ENCODE measurements at places on chromosomes 3 and 15.

DNA sequence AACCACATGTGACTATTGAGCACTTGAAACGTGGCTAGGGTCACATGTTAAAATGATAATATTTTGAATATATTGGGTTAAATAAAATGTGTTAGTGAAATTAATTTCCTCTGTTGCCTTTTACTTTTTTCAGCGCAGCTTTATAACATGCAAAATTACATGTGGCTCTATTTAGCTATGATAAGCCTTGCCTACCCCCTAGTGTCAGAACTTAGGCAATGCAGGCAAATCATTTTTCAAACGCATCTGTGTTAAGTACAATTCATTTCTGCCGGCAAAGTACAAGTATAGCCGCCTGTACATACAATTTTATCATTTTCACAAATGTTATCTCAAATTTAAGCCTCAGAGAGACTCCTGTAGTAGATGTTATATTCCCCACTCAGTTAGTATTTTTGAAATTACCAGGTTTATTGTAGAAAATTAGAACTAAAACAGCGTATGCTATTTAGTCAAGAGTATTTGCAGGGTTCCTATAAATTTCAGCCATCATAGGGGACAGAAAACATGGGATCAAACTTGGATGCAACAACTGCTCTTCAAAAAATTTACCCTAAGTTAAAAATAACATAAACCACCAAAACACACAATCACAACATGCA, 56.1 kb downstream of the TAFA4 start:
- peak; percentile 72 for DNase-seq

GRCh38 chr3:193824365-193824764, 231.4 kb downstream of the OPA1 start:
- DNase-seq = no peak

DNA sequence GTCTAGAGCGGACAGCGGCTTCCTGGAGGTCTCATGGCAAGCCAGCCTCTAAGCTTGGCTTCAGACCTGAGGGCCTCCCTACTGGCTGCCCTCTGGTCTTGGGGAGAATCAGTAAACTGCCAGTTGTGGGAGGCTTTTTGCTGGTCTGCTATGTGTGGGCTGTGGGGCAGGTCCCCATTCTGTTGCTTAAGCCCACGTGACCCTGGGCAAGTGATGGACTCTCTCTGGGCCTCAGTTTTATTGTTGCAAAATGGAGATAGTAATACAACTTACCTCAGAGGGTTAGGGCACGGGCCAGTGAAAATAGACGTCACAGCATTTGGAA, 61.7 kb downstream of the SLC6A6 start:
- no peak for DNase-seq

- no peak for DNase-seq
Observed at GRCh38 chr3:114557791-114558190, 264.0 kb downstream of the TIGIT start.

- no peak for DNase-seq
Observed at GRCh38 chr3:133055339-133055738, 17.1 kb downstream of the TMEM108 start.

DNA sequence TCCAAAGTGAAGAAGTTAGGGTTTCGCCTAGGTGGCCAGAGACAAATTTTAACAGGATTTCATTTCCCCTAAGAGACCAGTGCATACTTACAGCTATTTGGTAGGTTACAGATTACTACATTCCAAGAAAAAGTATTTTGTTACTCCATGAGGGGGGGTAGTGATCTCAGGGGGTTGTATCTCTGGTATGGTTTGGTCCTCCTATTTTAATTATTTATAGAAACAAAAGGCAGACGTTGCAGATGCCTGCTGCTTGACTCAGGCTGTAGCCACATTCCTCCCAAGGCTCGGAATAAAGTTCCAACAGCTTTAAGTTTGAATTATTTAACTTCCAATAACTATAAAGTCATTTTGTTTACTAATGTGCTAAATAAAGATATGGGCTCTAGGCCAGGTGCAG, 1.3 kb upstream of the TRIM59 start:
- DNase-seq = peak; percentile 6

- DNase-seq = no peak
Observed at GRCh38 chr3:58322793-58323192, 9.9 kb upstream of the PXK start.

DNA sequence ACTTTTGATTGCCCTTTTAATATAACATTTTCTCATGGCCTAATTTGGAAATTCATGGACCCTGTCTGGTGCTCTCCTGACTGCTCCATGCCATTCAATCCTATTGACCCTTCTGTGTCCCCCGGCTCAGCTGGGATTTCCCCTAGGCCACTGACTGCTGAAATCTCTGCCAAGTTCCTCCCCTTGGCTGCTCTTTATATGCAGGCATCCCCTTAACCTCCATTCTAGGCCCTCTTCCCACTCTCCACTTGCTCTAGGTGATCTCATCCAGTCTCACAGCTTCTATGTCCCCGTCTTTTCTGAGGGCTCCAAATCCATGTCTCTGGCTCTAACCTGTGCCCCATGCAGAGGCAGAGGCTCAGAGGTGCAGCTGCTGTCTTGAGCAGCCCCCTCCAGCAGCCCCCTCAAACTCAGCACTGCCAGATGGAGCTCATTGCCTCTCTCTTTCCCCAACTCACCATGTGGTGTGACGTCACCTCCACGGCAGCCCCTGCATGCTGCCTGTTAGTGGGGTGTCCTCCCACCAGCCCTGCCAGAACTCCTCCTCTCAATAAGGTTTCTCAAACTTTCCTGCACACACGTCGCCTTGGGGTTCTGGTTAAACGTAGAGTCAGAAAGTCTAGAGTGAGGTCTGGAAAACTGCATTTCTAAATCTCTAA, 6.6 kb downstream of the FSD2 start:
- no peak for DNase-seq

- DNase-seq = no peak
Observed at GRCh38 chr15:99732751-99733267, 428 bp downstream of the LYSMD4 start.

DNA sequence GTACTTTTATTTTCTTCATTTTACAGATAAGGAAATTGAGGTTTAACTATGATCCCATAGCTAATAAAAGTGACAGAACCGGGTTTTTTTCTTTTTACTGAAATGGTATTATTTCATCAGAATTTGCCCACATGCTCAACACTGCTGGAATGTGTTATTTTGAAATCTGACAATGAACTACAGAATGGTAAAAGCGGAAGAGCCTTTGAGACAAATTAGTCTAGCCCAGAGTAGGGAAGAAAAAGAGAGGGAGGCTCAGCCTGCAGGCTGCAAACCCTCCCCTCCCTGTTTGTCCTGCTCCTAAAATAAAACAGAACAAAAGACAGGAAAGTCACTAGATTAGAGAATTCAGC, 100.3 kb upstream of the LIPC start:
- DNase-seq = no peak

DNA sequence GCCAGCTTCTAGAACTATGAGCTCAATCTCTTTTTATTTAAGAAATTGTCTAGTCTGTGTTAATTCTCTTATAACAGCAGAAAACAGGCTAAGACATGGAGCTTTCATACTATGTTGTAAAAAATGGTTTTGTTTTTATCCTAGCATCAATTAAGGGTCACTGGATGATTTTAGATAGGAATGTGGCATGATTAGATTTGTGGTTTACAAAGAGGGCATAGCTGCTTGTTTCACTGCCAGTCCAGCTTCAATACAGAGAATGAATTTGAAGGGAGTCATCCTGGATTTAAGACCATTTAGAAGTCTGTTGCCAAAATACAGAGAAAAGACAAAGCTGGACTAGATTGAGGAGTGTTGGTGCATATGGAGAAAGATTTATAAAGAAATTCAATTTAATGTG, 532.6 kb upstream of the CCDC54 start:
- no peak for DNase-seq

- DNase-seq = no peak
Observed at GRCh38 chr3:127065561-127066290, 82.8 kb downstream of the PLXNA1 start.

DNA sequence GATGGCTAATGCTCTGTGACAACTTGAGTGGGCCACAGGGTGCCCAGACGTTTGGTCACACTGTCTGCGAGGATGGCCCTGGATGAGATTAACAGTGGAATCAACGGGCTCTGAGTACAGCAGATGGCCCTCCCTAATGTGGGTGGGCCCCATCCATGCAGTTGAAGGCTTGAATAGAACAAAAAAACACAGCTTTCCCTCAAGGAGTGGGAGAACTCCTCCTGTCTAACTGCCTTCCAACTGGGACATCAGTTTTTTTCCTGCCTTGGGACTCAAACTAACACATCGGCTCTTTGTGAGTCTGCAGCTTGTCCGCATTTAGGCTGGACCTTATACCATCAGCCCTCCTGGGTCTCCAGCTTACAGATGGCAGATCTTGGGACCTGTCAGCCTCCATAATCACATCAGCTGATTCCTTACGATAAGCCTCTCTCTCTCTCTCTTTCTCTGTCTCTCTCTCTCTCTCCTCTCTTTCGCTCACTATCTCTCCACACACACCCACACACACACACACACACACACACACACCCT, 20.8 kb downstream of the FAM174B start:
- no peak for DNase-seq

DNA sequence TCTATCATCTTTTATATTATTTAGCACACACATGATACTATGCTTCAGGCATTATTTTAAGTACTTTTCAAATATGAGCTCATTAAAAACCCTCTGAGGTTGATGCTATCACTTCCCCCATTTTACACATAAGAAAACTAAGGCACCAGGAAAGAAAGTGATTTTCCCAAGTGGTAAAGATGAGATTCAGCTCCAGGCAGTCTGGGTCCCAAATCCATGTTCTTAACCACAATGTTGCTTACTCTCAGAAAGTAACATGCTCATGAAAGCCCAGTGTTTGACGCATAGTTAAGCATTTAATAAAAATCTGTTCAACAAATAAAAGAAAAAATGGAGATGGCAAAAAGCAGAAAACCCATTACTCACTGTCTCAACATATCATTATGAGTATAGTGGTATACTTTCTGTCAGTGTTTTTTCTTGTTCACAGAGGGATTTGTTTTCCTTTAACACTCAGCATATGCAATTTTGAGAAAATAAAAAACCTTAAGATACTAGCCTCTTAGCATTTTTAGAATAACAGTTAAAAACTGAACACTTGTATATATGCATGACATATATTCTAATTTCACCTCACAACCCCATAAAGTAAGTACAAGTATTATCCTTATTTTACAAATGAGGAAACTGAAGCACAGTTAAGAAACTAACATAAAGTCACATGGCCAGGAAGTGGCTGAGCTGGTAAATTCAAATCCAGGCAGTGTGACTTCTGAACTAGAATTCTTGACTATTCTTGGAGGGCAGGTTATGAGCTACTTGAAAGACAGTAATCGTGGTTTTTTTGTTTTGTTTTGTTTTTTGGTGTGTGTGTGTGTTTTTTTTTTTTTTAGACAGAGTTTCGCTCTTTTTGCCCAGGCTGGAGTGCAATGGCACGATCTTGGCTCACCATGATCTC, 10.4 kb downstream of the PEAK1 start:
- DNase-seq = no peak

GRCh38 chr15:82647045-82647834, at the start of gene CPEB1:
Gene CPEB1, minus strand, starts transcription at chr15:82647363. Its CDS starts 18,904 bp downstream, at chr15:82628459.
- DNase-seq = no peak

- DNase-seq = no peak
Observed at GRCh38 chr15:90031231-90031791, 30.2 kb downstream of the ZNF710 start.

- DNase-seq = no peak
Observed at GRCh38 chr15:71066983-71067382, 48.3 kb upstream of the THSD4 start.

GRCh38 chr15:31172606-31173005, 71.1 kb upstream of the TRPM1 start:
- no peak for DNase-seq

GRCh38 chr15:89912674-89913396, at the start of gene ARPIN:
Gene ARPIN, minus strand, starts transcription at chr15:89912952. Its CDS starts 117 bp downstream, at chr15:89912835.
- DNase-seq = peak; percentile 55

GRCh38 chr3:197820550-197821335, 29.7 kb downstream of the LRCH3 start:
- DNase-seq = no peak

- DNase-seq = no peak
Observed at GRCh38 chr15:95400428-95400827, 930.1 kb upstream of the NR2F2 start.

DNA sequence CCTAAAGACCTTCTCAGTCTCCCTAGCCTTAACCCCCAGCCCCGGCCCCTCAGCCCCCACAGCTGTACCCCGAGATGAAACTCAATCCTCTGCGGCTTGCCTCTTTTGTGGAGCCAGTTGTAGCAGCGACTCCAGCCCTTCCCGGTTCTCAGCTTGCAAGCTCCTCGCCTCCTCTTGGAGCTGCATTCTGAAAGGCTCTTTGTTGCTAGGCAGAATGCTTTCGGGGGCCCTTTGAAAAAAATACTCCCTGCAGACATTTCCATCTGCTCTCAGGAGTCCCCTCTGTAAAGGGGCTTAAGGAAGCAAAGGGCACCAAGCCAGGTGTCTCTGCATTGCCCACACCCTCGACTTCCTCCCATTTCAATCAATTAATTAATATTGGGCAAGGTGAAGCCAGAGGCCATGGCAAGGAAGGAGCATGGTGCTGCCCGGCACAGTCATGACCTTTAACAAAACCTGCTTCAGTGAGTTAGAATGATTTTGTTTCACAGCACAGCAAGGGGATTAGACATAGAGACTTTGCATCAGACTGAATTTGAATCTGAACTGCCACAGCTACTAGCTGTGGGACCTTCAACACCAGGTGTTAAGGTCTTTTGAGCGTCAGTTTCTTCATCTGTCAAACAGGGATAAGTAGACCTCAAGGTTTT, 65.5 kb downstream of the SRGAP3 start:
- DNase-seq = peak; percentile 69

DNA sequence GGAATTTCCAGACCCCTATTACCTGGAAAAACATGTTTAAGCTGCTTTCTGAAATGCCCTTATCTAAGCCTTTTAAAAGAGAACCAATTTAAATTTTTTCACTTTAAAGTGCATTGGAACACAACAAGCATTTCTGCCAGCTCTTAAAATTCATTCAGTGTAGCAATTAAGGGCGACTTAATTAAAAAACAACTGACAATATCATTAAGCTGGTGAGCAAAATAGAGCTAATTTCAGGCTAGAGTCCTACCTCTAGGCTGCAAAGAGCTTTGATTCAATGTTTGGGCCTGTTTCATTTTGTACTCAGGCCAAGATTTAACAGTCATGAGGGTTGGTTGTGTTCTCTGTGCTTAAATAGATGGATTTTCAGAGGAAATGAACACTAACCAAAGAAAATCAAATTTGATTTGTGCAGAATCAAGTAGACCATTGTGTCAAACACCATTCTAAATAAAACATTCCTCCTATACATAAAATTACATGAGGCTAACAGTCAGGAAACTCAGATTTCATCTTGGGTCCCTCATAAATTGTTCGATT, 114.6 kb downstream of the TMEM108 start:
- DNase-seq = no peak

GRCh38 chr3:149625795-149626194, 32.0 kb downstream of the WWTR1 start:
- no peak for DNase-seq

- DNase-seq = peak; percentile 85
Observed at GRCh38 chr3:58581328-58582091, 4.3 kb upstream of the FAM107A start.

GRCh38 chr3:103385961-103386656, 951.3 kb downstream of the ZPLD1 start:
- no peak for DNase-seq

All from left kidney (tissue), 8 donors.